Stimulated activated CD8-positive, alpha-beta memory T cell treated with anti-CD3 and anti-CD28 coated beads, Interleukin-7, amount 100 ng/mL, for 1 hour (primary cell): ENCODE measurements at places on chromosomes 3 and 15.

DNA sequence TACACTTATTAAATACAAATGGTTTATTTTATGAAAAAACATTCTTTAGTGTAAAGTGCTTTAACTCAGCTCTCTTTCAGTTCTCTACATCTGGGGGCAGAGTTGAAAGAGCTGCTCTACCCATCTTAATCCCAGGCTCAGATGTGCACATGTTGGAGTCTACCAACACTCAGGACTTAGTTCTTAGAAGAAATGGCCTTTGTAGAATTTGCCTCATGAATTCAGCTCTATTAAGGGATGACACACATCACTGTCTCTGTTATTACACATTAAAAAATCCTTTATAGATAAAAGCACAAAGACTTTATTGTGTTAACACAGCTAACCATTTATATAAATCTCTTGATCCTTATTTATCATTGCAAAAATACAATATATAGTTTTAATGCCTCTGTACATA, 31.7 kb upstream of the GSK3B start:
- no peak for DNase-seq

DNA sequence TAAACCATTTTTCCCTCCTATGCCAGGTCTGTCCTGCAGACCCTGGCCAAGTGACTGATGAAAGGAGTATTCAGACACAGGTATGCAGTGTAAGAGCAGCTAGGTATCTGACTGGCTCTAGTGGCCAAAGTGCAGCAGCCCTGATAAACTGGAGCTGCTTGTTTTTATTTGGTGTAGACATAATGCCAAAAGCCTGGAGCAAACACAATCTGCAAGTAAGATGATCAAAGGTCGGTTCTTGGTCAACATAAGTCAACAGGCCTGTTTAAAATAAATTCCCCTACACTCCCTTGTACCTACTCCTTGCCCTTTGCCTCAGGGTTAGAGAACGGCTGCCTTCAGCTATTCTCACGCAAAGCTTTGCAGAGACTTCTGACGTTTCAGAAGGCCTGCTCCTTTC, 1003.1 kb downstream of the ZPLD1 start:
- no peak for DNase-seq

DNA sequence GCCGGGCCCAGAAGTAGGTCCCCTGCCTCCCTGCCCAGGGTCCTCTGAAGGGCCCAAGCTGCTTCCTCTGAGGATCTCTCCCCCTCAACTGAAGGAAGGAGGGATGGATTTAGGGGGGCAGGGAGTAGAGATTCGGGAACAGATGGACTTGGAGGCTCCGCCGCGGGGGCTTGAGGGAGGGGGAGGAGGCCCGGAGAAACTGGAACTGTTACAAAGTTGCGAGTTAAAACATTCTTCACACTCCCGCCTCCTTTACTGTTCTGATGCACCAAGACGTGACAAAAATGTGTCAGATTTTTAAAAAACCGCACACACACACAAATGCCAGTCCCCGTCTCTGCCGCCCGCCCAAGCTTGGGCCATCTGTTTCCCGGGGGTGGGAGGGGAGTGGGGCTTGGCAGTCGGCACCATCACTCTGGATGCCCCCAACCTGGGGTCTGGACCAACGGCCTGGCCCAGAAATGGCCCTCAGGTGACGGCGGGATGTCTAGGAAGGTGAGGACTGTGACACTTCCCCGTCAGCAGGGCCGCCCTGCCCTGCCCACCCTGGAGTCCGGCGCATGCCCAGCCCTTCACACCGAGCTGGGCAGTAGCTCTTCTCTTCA, 25.0 kb upstream of the LINGO1 start:
- no peak for DNase-seq

- DNase-seq, result no peak
Observed at GRCh38 chr3:43055393-43055792, 50.5 kb downstream of the POMGNT2 start.

DNA sequence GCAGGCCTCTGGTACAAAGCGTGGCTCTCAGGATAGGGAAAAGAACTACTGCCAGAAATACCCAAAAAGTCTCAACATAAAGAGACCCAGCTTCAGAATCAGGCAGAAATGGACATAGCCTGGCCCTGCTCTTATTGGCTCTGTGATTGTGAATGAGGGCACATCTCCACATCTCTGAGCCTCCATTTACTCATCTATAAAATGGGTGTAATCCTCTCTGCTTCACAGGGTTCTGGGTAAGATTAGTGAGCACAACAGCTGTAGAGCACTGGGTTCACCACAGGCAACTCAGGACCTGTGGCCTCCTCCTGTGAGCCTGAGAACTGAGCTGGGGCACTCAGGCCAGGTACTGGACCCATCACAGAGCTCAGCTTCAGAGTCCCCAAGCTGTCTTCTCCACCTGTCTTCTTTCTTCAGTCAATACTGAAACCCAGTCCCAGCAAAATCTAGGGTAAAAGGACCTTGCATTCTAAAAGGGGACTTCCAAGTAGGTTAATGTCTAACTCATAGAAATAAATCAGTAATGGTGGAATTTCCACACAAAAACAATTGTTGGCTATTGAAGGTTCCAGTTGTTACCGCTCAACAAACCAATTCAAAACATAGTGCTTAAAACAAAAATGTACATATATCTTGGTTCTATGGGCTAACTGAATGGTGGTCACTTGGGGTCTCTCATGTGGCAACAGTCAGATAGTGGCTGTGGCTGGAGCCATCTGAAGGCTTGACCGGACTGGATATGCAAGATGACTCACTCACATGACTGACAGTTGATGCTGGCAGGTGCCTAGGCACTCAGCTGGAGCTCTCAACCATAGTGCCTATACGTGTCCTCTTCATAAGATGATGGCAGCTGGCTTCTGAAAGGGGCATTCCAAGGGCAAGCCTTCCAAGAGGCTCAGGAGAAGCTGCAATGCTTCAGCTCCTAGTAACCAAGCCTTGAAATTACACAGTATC, 47.3 kb downstream of the TRIM42 start:
- no peak for DNase-seq

- no peak for DNase-seq
Observed at GRCh38 chr15:60392601-60392985, 5.2 kb downstream of the ANXA2 start.

DNA sequence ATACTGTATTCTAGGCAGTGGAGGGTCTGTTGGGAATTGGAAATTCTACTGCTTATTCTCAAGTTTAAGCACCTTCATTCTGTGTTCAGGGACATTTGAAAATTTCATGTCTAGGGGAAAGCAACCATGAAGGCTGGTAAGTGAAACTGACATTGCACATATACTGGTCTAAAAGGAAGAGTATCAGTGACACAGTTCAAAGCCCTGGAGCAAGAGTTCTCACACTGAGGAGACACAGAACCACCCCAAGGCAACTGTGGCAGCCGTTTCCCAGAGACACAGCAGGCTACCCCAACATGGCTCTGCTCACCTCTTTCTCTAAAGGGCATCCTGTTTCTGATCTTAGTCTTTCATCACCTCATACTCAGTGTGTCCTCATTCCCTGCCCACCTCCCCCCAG, 67.5 kb downstream of the KCNMB2 start:
- DNase-seq, result no peak

DNA sequence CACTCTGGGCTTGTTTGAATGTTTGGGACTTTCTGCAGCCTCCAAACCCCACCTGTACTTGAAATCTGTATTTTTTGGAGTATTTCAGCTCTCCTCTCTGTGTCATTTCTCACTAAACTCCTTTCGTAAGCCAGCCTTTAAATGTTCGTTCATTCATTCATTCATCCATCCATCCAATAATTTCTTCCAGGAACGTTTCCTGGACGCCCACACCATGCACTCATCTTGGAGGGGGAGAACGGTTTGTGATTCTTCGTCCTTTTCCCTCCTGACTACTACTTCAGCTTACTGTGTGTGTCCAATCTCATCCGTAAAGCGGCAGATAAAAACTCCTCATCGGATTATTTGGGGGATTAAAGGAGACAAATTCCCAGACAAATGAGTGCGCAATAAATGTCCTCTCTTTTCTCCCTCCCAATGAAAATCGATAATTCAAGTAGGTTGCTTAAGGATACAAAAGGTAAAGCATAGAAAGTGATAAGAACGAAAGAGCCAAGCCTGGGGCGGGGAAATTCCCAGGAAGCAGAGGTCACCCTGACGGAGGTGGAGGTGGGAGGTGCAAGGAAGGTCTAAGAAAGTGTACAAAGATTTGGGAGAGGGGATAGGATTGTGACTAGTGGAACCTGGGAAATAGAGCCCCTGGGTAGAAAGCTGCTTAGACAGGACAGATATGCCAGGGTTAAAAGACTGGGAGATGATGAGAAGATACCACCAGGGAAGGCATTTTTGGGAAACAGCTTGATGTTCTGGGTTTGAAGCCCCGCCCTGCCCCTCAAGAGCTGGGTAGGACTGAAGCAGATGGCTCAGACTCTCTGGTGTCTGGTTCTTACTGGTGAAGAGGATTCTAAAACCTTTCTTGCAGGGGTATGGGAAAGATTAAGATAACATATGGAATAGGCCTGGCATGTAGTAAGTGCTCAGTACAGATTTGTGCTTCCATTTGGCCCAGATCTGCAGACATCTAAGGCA, 896 bp upstream of the KLHL25 start:
- no peak for DNase-seq

DNA sequence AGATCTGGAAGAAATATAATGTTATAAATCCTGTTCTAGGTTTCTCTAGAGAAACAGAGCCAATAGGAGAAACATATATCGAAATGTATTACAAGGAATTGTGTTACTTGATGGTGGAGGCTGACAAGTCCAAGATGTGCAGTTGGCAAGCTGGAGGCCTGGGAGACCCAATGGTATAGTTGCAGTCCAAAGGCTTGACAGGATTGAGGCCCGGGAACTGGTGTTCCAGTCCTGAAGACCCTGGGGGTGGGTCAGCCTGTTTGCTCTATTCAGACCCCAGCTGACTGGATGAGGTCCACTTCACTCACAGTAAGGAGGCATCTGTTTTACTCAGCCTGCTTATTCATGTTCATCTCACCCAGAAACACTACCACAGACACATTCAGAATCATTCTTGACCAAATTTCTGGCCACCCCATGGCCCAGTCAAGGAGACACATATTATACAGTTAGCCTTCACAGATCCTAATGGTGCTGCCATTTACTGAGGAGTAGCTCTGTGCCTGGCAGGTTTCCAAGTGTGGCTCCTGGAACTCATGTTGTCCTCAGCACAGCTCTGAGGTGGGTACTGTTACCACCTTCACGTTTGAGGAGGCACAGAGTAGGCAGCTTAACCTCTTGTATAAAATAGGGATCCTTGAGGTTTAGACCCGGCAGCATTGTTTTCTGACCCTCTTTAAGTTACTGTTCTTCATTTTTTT, 3.7 kb downstream of the TRAK1 start:
- no peak for DNase-seq

DNA sequence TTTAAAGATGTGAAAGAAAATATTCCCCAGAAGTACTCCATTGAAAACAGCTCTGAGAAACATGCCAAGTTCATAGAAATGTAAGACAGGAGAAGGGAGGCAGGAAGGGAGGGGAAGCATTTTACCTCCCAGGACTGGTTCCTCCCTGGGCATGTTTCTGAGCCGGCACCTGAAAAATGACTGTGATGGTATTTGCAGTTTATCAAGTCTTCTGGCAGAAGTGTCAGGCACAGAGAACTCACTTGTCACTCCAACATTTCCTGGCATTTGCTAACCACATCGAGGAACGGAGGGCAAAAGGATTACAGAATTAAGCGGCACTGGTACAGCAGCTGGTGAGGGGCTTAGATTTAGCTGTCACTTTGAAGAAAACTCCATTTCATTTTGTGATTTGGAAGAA, 1054.0 kb downstream of the TUSC7 start:
- DNase-seq, result no peak

- no peak for DNase-seq
Observed at GRCh38 chr3:170220871-170221270, 1.4 kb upstream of the PRKCI start.

GRCh38 chr15:64634027-64634426, 141.4 kb downstream of the RBPMS2 start:
- no peak for DNase-seq
